ENCODE measurements at places on chromosomes 6 and 20.

GRCh38 chr6:11900662-11901598, 111.2 kb upstream of the HIVEP1 start:
- no peak for DNase-seq

GRCh38 chr6:30378290-30378937, 33.5 kb downstream of the RPP21 start:
- no peak for DNase-seq

- DNase-seq, result no peak
Observed at GRCh38 chr6:142183351-142183750, 36.3 kb downstream of the VTA1 start.

GRCh38 chr20:39019805-39020325, 57.7 kb downstream of the DHX35 start:
- no peak for DNase-seq

- no peak for DNase-seq
Observed at GRCh38 chr6:163513570-163514166, 99.2 kb downstream of the QKI start.

GRCh38 chr6:24284006-24284405, 73.9 kb downstream of the DCDC2 start:
- DNase-seq, result no peak

DNA sequence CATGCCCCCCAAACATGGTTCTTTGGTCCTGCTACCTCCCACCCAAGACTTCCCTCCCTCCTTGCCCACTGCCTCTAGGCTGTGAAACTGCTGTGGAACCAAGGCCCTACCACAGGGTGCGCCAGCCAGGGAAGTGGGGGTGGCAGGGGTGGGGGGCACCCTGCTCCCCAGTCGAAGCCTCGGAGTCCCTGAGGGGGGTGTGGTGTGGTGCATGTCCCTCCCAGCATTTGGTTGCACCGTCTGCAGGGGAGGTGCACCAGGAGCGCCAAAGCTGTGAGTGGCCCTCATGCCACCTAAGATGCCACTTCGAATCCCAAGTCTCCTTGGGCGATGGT, 1.8 kb downstream of the RGS19 start:
- DNase-seq, result no peak

DNA sequence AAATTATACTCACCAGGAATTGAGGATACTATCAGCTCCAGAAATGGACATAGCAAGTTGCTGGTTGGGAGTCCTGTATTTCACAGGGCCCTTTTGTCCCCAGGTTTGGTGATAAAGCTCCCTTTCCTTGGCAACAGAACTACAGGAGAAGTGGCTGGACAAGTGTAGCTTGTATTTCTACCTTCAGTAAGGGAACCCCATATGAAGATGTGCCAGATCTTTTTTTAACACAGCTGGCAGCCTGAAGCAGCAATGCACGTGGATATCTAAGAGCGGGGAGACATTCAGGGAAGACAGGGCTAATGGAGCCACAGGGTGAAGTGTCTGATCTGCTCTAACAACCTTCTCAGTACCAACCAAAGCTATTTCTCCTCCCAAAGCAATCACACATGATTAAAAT, 373.9 kb upstream of the ID4 start:
- DNase-seq, result no peak

DNA sequence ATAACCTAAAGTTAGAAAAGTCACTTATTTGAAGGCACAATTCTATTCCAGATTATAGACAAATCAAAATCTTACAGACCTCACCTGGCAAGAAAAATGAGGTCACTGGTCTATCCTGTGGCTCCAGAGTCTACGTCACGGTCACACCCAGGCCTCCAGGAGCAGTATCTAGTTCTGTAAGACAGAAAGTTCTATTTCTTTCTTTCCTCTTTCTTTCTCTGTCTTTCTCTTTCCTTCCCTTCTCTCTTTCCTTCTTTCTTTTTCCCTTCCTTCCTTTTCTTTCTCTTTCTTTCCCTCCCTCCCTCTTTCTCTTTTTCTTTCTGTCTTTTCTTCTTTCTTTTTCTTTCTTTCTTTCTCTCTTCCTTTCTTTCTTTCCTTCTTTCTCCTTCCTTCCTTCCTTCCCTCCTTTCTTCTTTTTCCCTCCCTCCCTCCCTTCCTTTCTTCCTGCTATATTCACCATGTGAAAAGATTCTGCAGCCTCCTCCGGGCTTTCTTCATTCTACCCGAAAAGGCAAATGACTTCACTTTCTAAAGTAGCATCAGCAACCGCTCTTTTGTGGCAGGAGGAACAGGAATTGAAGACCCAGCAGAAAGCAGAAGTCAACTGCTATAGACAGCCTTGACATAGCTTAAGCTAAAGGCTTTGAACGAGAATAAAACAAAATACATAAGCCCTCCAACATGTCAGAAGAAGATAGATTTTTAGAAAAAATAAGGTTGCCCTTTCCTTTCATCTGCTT, 83.9 kb upstream of the SIRPG start:
- no peak for DNase-seq

DNA sequence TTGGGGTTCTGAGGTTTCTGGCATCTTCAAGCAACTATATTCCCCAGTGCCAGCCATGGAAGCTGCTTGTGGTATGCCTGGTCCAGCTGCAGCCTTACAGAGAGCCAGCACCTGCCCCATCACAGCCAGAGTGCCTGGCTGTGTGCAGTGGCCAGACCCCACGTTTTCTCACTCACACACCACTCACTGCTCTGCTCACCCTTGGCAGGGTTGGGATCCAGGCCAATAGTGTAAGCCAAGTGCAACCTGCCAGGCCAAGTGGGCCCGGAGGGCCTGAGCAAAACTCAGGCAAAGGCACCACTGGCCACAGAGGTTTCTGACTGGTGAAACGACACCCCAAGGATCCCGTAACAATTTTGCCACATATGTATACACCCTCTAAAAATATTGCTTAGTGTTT, 67.9 kb upstream of the EYA4 start:
- no peak for DNase-seq

- no peak for DNase-seq
Observed at GRCh38 chr6:3573670-3574069, 116.8 kb upstream of the SLC22A23 start.

GRCh38 chr20:51767867-51768758, at the start of gene ATP9A:
TSS of gene ATP9A (minus strand) at chr20:51768390. CDS start at chr20:51768369, 21 bp downstream.
- peak; percentile 4 for DNase-seq

DNA sequence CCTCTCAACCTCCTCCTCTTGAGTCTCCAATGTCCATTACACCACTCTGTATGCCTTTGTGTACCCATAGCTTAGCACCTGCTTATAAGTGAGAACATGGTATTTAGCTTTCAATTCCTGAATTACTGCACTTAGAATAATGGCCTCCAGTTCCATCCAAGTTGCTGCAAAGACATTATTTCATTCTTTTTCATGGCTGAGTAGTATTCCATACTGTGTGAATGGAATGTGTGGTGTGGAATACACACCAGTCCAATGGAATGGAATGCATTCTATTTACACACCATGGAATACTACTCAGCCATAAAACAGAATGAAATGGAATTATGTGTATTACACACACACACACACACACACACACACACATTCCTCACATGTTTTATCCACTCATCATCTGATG, 116.1 kb downstream of the BACH2 start:
- DNase-seq, result no peak

DNA sequence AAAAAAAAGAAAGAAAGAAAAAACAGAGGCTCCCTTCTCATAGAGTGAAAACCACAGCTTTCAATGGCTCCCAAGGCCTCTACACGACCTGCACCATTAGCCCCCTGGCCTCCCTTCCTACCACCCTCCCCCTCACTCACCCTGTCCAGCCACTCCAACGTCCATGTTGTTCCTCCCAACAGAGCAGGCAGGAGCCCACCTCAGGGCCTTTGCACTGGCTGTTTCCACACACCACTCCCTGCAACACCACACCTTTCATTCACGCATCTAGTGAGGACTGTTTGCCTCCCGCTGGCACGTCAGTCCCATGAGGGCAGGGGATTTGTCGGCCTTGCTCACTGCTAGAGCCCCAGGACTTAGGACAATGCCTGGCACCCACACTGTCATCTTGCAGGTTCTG, 39.5 kb downstream of the GRM4 start:
- no peak for DNase-seq

DNA sequence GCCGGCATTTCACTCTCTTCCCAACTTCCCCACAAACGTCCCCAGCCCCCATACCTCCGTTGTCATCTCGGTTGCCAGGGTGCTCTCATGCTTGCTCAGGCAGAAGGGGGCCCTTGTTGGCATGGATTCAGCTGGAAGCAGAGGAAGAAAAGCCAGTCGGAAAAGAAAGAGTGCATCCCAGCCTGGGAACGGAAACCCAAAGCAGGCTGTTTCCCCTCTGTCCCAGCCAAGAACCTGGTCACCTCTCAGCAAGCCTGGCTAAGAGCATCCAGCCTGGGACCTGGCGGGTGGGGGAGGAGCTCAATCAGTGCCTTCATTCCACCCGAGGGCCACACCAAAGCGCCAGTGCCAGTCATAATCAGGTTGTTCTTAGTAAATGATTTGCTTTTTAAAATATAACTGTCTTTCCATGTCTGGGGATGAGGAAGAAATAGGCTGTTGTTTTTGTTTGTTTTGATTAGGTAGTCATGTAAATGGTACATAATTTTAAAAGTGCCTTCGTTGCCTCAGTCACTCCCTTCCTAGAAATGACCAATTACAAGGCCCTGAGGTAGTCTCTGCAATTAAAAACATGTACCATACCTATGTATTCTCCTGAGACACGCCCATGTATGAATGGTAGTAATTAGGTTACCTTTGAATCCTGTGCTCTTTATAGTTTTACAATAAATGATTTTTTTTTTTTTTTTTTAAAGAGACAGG, 21.1 kb downstream of the CHMP4B start:
- no peak for DNase-seq

- DNase-seq, result no peak
Observed at GRCh38 chr6:166969390-166970002, 13.1 kb upstream of the RNASET2 start.

GRCh38 chr20:38180781-38181180, 15.7 kb upstream of the TGM2 start:
- no peak for DNase-seq

DNA sequence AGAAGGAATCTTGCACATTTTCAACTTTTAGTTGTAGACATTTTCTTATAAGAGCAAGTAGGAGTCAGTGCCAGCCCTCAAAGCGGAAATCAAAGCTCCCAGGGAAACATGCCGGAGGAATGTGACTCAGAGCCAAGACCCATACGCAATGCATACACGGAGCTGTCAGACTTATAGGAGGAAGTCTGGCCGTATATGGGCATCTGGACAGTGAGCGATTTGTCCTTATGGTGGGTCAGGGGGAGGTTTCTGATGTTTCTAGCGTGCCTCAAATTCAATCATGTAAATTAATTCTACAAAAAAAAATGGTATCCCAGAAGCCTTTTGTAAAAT, 3.6 kb upstream of the CCN2 start:
- DNase-seq, result no peak

- DNase-seq, result no peak
Observed at GRCh38 chr6:121971931-121972335, 427.5 kb upstream of the HSF2 start.

DNA sequence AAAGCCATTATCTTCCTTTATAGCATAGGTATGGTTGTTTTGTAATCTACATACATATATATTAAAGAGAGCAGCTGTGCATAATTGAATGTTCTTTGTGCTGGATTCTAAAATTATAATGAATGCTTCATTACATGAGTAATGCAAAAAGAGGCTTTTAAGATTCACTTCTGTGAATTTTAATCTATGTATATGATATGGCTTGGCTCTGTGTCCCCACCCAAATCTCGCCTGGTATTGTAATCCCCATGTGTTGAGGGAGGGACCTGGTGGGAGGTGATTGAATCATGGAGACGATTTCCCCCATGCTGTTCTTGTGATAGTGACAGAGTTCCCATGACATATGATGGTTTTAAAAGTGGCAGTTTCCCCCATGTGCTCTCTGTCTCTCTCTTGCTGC, 255.4 kb downstream of the GRM1 start:
- DNase-seq, result no peak

DNA sequence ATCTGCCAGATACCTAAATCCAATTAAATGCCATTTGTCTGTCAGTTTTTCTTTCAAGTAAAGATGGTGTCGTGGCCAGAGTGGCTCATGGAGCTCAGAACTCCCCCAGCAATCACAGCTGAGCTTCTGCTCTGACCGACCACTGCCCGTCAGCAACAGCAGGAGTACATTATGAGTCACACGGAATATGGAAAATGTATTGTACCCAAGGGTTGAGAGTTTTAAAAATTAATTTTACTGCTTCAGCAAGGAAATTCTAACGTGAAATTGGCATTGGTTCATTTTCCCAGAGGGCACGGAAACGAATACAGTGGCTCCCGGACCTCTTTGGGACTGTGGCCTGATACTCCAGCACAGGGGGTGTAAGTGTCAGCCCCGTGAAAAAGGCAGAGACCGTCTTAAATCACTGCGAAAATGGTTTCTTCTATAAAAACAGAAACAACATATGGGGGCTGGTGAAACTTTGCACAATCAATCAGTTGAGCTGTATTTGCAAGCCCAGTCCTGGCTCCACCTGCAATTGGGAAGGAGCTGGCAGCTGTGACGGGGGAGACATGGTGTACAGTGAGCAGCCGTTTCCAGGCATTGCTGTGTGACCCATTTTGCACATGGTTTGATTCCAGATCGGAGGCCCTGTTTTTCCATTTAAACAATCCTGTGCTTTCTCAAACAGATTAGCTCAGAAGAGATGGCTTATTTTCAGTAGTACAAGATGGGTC, 12.8 kb downstream of the NPEPL1 start:
- no peak for DNase-seq

GRCh38 chr6:145960918-145961589, 3.1 kb downstream of the SHPRH start:
- DNase-seq, result no peak

DNA sequence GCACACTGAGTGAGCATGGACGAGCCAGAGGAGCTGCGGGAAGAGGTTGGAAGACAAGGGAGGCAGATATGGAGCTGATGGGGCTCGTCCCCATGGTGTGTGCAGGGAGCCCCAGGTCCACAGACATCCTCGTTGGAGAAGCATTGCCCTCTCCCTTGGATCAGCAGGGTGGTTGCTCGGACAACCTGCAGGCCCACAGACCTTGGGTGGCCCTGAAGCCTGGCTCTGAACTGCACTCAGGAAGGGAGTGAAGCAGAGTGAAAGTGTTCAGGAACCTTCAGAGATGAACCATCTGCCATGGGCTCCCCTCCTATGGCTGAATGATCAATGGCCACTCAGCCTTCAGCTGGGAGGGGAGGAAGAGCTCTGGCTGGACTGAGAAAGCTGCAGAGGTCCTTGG, 43.3 kb upstream of the LRFN2 start:
- no peak for DNase-seq

- DNase-seq, result no peak
Observed at GRCh38 chr20:49521356-49521755, 38.9 kb upstream of the KCNB1 start.

DNA sequence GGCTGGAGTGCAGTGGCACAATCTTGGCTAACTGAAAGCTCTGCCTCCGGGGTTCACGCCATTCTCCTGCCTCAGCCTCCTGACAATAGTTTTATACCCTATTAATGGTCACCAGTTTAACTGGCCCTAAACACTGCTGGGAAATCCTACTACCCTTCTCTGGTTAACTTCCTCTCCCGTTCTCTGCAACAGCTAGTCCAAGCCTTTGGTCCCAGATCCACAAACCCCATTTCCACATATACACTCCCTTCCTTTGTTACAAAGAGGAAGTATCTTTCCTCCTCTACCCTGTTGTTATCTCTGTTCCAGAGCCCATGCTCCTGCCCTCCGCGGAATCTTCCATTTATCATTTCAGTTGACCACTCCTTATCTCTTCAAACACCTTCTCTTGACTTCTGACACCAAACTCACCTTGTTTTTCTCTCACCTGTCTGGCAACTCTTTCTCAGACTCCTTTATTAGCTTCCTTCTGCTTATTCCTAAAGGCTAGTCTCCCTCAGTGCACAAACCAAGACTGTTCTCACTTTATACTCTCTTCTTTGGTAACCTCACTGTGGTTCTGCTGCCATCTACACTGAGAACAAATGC, 25.0 kb upstream of the TBC1D22B start:
- no peak for DNase-seq

- DNase-seq, result no peak
Observed at GRCh38 chr20:36929290-36929689, 22.2 kb downstream of the SAMHD1 start.

Data from effector memory CD8-positive, alpha-beta T cell (primary cell).